ENCODE measurements at places on chromosomes 16 and 17.

- no peak for DNase-seq
Observed at GRCh38 chr16:1538804-1539520, 5.5 kb downstream of the TMEM204 start.

DNA sequence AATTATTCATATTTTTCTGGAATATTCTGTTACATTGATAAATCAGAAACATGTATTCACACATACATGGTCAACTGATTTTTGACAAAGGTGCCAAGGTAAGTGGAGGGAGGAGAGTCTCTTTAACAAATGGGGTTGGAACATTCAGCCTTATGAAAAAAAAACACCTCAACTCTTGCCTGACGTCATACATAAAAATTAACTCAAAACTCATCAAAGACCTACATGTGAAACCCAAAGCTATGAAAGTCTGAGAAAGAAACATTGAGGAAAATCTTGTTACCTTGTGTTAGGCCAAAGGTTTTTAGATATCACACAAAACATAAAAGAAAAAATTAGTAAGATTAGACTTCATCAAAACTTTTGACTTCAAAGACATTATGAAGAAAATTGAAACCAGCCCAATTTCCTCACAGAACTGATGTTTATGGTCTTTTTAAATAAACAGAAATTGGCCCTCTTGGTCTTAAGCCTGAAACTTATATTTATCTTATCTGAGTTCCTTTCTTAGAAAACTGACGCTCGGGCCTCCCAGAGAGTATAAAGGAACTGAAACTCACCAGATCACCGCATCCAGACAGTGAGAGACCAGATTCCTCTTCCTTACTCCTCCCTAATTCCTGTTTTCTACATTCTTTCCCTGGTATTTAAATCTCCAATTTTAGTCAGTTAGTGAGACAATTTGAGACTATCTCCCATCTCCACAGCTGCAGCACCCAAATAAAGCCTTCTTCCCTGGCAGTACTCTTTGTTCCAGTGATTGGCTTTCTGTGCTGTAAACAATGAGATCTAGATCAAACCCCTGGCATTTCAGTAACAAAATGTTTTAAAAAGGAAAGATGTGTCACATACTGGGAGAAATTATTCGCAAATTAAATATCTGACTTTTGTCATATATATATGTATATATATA is 4.0 kb downstream of the HYDIN start:
- DNase-seq, result no peak

- DNase-seq, result no peak
Observed at GRCh38 chr16:9115277-9115676, 23.8 kb downstream of the HAPSTR1 start.

DNA sequence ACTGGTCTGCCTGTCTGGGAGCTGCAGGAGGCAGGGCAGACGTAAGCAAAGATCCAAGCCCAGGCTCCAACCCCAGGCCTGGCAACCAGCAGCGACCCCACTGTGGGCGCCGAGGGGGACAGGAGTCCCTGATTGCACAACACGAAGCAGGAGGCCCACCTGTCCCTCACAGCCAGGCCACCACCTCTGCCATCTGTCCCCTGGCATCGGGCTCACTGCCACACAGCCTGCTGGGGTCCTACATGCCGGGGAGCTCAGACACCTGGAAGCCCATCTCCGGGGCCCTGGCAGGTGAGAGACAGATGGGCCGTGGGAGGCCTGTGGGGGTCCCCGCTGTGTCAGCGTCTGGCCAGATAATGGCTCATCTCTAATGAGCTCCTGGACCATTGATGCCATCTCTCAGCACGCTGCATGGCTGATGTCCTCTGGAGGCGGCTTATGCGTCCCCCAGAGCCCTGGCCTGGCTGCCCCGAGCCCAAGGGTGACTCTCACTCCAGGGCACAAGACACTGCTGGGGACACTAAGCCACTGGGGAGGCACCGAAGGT is 11.3 kb upstream of the RASD1 start:
- DNase-seq, result no peak

DNA sequence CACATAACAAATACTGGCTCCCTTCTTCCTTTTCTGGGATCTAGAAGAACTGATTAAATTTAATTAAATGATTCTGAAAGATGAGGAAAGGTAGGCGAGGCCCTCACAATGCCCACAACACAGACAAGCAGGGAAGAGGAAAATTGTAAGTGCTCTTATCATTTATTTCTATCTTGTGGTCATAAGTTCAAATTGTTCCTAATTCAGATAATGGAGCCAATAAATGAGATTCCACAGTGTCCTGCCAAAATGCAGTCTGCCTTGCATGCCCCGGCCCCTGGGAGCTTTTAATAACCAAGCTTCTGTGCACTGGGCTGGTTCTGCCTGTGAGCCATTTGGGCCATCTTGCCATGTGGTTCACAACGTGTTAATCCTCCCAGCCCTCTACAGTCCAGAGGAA is 97.0 kb downstream of the CMC2 start:
- DNase-seq, result no peak

- no peak for DNase-seq
Observed at GRCh38 chr17:55776271-55776670, 25.4 kb downstream of the PCTP start.

- DNase-seq, result no peak
Observed at GRCh38 chr16:46961373-46962353, 11.8 kb downstream of the DNAJA2 start.

DNA sequence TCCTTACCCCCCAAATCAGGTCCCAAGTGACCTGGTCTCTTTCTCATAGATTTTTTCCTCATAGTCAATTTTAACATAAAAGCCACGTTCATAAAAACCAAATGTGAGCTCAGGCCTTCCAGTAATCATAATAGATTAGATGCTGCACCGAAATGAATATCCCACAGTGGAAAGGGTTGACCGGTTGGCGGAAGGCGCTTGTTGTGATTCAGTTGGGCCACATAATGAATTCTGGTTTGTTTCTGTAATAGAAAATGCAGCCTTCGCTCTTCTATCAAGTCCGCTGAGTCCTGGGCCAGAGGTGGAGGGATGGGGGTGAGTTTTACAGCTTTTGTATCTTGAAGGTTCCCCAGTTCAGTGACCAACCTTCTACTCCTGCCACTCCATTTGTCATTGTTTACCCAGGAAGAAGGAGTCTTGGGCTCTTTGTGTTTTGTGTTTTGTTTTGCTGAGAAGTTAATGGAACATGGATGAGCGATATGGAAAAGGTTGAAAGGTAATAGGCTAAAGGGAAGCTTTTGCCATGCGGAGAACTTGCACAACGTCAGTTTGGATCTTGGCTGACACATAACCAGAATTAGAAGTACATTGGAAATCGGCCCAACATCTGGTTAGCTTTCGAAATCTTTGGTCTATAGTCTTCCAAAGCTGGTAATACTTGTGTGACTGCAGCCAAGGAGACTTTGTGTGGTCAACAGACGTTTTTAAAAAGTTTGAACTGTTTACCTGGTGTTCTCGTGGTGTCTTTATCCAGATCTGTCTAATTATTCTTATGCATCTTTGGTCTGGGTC is 89.5 kb downstream of the CLEC16A start:
- DNase-seq, result no peak

GRCh38 chr17:17506181-17506741 is 10.1 kb upstream of the RASD1 start:
- no peak for DNase-seq

DNA sequence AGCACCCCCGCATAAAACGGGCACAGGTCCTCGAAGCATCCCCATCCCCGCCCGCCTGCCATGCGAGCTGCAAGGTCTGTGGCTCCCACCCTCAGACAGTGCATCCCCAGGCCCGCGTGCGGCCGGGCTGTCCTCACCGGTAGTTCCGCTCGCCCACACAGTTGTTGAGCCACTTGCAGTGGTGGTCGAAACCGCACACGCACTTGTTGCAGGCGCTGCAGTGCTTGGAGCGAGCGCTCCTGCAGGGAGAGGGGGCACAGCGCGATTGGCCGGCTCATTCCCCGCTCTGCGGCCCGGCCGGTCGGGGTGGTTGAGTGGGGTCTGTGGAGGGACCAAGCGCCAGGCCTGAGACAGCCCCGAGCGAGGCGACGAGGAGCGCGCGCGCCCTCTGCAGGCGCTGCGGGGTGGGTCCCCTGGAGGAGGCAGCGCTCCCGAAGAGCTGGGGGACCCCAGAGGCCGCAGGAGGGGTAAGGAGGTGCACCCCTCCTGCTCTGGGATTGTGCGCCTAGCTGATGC is 6.0 kb upstream of the TPPP3 start:
- no peak for DNase-seq

DNA sequence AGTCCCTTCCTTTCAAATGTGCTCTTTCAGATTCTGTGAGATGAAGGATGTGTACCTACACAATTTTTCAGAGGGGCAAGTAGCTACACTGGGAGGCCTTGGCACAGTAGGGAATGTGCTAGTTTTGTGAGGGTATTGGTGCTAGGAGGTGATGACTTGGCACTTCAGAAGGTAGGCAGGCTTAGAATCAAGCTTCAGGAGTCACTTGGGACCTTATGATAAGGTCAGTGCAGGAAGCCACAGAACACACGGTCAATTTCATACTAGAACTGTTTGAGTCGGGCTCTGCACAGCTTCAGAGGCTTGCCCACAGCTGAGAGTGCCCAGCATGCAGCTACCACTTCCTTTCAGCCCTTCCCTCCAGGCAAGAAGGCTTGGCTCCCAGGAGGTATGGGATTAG is 6.1 kb downstream of the CMTM1 start:
- no peak for DNase-seq

DNA sequence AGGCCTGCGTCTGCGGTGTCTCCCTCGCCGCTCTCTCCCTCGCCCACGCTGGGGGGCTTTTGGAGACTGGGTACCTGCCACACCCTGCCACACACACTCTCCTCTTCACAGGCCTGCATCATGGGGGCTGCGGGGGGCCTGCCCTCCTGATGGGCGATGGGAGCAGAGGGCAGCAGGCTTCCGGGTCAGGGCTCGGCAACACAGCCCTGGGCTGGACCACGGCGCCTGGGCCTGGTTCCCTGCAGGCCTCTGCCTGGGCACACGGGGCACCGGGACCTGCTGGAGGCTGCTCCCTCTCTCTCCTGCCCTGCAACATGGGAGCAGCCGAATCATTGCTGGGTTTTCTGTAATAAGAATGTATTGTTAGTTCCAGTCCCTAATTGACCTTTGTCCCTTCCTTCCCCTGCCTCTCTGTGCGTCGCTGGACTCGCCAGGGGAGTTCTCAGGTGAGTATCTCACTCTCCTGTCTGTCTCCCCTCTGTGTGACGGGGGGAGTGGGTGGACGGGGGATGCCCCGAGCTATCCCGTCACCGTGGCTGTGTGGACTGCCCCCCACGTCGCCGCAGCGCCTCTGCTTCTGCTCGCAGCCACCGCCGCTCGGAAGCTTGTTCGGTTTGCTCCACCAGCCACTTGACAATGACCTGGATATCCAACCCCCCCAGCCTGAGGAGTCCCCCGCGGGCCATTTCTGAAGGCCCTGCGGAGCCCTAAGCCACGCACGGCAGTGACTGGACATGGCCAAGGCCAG is 13.5 kb downstream of the NME3 start:
- no peak for DNase-seq

DNA sequence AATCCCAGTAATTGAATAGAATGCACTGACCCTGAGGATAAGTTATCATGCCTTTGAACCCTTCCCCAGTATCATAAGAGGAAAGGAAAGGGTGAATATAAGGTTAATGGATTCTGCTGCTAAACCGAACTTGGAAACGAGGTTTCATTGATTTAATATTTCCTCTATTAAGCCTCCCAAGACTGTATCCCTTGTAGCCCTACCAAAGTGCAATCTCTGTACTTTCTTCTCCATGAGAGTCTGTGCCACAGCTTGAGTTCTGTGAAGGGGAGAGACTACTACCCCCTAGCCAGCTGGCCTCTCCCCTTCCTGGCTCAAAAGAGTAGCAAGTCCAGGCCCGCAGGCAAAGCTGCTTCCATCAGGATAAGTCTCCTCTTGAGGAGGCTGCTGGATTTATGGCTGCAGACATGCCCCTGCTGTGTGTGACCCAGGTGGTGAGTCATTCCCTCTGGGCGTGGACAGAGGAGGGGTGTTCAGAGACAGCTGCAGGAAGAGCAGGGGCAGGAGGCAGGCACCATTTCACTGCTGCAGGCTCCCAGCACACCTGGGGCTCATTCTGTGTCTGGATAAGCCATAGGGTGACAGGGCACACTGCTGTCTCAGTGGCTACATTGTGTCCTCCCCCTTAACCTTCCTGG is 58.4 kb downstream of the TOM1L2 start:
- DNase-seq, result no peak

DNA sequence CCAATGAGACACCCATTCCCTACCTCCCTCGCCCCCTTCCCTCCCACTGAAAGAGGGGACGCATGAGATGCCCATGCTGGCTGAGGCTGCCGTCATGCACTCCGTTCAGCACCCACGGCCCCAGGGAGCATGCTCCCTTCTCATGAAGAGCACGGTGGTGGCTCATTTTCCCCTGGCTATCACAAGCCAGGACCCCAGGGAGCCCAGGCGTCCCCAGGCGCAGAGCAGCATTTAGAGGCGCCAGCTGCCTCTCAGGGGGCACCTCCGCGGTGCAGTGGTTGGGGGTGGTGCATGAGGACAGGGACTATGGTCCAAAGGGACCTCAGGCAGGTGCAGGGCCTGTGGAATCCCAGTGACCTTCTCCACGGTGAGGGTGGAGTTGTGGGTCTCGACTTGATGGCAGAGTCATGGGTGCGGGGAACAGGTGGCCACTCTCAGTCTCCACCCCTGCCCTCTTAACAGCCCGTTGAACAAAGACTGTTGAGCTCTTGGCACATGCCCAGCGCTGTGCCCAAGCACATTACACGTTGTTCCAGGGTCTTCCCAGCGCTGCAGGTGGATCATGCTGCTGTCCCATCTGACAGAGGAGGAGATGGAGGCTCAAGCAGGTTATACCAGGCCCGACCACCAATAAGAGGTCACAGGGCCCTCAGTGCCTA is 13.6 kb downstream of the KIF19 start:
- no peak for DNase-seq

GRCh38 chr16:17343728-17344127 is 127.0 kb downstream of the XYLT1 start:
- no peak for DNase-seq

DNA sequence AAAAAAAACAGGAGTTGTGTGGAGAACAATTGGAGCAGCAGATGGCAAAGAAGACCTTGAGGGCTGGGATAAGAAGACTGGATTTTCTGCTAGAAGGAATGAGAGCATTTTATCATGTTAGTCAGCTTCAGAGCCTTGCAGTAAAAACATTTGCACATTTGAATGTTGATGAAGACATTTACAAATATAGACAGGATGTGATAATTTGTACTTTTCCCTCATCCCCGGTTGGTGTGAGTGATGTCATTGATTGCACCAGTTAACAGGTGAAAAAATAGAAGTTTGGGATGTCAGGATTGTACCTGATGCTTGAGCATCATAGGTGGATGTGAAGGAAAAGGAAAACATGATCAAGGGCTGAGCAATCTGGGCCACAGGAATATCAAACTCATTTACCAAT is 22.6 kb upstream of the MAPK3 start:
- DNase-seq, result no peak

- DNase-seq, result no peak
Observed at GRCh38 chr16:77555791-77556190, 121.0 kb upstream of the ADAMTS18 start.

GRCh38 chr16:53899431-53899830 is 195.5 kb downstream of the FTO start:
- DNase-seq, result no peak

GRCh38 chr17:35846055-35846809 is 22.5 kb downstream of the HEATR9 start:
- DNase-seq, result no peak

- no peak for DNase-seq
Observed at GRCh38 chr17:57689254-57689653, 55.8 kb downstream of the CCDC182 start.

- no peak for DNase-seq
Observed at GRCh38 chr16:81526199-81526598, 81.6 kb downstream of the CMIP start.

All from stimulated activated CD8-positive, alpha-beta memory T cell treated with anti-CD3 and anti-CD28 coated beads, Interleukin-7, amount 100 ng/mL, for 24 hours (primary cell).